ENCODE measurements at places on chromosomes 7 and 10.

DNA sequence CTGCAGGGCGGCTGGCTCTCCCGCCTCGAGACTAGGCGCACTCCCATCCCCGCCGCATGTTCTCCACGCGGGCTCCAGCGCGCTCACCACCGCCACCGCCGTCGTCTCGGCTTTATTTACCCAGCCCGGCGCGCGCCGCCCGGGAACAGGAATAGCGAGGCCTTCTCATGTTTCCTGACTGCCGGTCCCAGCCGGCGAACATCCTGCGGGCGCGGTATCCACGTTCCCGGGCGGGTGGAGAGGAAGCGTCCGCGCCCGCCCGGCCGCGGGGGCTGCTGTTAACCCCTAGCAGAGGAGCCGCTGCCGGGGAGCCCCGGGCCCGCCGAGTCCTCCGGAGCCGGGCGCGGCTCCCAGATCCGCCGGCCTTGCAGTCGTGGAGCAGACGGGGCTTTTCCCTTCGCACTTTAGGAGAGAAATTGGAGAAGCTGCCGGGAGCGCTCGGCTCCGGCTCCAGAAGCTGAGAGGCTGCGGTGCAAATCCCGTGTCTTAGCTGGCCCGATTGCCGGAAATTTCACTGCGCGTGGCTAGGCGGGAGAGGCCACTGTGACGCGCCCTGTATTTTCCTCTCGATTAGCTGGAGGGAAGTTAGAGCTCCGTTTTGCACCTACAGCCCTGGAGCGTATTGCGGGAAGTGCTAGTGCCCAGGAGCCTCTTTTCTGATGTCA is at the start of gene MKX:
TSS of gene MKX (minus strand) at position 88 of the 665 bp plus-strand sequence. CDS start 2,404 bp downstream, outside the sequence.
- DNase-seq, result peak; percentile 53

- DNase-seq, result peak; percentile 96
These were observed 4.8 kb downstream of the EGR2 start for GRCh38 chr10:62811159-62811875.

DNA sequence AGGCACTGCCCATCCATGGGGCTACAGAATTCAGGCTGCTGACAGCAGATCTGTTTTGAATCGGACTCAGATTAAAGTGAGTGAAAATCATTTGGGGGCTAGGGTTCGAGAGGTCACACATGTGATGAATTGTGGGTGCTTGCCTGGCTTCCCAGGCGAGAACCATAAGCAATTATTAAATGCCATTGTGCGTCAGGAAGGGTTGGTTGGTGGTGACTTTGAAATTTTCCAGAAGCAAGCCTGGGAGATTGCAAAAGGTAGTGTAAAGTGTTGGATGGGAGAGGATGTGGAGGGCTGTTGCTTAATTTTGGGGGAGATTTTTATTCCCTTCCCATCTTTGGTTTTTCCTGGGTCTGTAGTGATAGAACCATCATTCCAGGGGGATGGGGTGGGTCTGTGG is 34.6 kb downstream of the LRMDA start:
- no peak for DNase-seq

DNA sequence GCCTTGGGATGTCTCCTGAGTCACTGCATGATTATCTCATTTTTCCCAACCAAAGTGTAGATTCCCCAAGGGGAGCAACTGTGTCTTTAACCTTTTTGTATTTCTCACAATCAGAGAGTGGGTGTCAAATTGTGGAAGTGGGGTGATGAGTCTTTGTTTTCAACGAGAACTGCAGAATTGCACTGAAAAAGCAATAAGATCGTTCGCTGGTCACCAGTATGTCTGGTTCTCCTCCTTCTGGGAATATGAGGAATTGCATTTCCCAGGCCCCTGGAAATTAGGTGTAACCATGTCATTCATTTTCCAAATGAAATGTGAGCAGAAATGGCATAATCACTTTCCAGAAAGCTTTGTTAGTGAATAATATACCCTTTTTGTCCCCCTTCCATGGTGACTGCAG is 326.9 kb downstream of the GPAM start:
- no peak for DNase-seq

- DNase-seq, result no peak
These were observed 193.5 kb downstream of the AUTS2 start for GRCh38 chr7:69791739-69792138.

All from activated CD8-positive, alpha-beta T cell treated with anti-CD3 and anti-CD28 coated beads for 36 hours (primary cell).